ENCODE measurements at places on chromosomes 4 and X. TPM values are rescaled to one million over a fixed set of nuclear protein-coding genes. Genes with fewer than 3 reads are reported as not detected.

GRCh38 chr4:160414496-160414895 is 1311.6 kb downstream of the RAPGEF2 start:
- DNase-seq = no peak
- H3K36me3 ChIP-seq = no peaks in the 10 kb centered on the region

DNA sequence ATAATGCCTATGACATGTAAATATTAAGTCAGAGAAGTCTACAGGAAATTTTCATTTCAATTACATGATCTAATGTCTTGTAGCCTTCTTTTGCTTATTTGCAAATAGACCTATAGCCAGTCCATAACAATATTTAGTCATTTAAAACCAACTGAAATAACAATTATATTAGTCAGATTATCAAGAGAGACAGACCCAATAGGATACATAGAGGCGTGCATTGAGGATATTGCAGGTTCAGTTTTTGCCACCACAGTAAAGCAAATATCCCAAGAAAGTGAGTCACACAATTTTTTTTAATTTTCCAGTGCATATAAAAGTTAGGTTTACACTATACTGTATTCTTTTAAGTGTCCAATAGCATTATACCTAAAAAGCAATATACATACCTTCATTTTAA is 349.7 kb upstream of the ATOH1 start:
- no peak overlapping the region for H3K4me3 ChIP-seq
- no peaks in the 10 kb centered on the region for H3K36me3 ChIP-seq
- H3K27ac ChIP-seq = no peak overlapping the region
- DNase-seq = no peak
- H3K27me3 ChIP-seq = no peaks in the 10 kb centered on the region

Gene FGFBP2
- total RNA-seq = 0.43 TPM

- no peak for DNase-seq
- no peak overlapping the region for H3K27ac ChIP-seq
- H3K27me3 ChIP-seq = peaks cover 67% of the 10 kb centered on the region
- no peak overlapping the region for H3K4me3 ChIP-seq
- H3K4me1 ChIP-seq = no peaks in the 10 kb centered on the region
- H3K36me3 ChIP-seq = no peaks in the 10 kb centered on the region
Observed at GRCh38 chr4:4873203-4873602, 13.7 kb downstream of the MSX1 start.

DNA sequence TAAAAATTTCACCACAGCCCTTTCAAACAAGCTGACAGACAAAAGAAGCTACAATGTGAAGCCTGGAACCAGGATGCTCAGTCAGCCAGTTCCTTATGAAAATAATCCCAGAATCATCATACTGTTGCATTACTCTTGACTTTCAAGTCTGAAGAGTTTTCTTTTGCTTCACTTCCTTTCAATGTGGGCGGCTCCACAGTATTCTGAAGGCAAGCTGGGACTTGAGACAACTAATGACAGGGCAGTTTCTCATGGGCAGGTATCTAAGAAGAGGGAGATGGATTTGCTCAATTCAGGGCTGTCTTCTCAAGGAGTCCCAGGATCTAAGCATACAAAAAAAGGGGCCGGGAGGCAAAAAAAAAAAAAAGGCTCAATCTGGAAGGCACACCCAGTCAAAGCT is 173.4 kb downstream of the PAPSS1 start:
- no peaks in the 10 kb centered on the region for H3K4me1 ChIP-seq
- no peak overlapping the region for H3K4me3 ChIP-seq
- no peak for DNase-seq
- no peak overlapping the region for H3K27ac ChIP-seq
- H3K27me3 ChIP-seq = no peaks in the 10 kb centered on the region

Gene TECRL
- 7.9 TPM for total RNA-seq

DNA sequence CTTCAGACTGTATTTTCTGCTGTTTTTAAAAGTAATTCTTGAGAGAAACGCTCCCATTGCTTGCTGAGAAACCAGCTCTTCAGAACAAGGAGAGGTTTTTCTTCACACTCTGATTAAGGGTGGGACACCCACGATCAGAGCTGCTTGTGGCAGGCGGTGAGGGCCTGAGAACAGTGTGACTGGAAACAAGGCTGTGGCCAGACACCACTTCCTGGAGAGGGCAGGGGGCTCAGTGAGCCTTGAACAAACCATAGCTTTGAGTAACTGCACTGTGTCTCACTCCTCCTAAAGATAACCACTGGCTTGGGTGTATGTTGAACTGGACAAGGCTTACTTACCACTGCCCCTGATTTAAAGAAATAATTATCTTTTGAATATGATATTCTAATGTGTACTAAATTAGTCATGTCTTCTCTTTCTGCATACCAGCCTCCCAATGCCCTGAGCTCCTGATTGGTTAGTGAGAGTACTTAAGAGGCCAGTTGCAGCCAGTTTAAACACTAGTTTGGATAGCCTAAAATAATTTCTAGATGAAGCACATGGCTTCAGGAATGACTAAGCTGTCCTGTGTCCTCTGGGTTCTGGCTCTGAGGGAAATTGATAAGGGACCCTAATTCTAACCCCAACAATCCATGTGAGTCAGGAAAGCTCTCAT is 3.7 kb upstream of the GPR82 start:
- no peak for DNase-seq
- no peaks in the 10 kb centered on the region for H3K4me1 ChIP-seq
- H3K27me3 ChIP-seq = peaks cover 3% of the 10 kb centered on the region
- no peak overlapping the region for H3K4me3 ChIP-seq
- H3K27ac ChIP-seq = no peak overlapping the region

DNA sequence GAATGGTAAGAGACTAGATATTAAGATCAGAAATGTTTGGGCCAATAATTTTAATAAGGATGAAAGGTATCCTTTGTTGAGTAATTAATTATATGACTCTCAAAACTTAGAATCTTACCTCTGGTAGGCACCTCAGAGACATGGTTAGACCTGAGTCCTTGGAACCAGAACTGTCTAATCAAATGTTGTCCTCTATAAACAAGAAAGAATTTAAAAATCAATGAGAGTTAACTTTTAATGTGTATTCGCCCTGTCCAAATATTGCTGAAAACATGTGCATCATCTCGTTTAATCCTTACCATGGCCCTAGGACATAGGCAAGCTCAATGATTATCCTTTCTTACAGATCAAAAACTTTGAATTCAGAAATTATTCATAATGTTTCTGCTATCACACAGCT is 24.0 kb upstream of the NUDT11 start:
- no peak overlapping the region for H3K4me3 ChIP-seq
- H3K4me1 ChIP-seq = no peaks in the 10 kb centered on the region
- DNase-seq = no peak

- H3K27ac ChIP-seq = no peak overlapping the region
- no peak for DNase-seq
- H3K27me3 ChIP-seq = no peaks in the 10 kb centered on the region
- no peak overlapping the region for H3K4me3 ChIP-seq
Observed at GRCh38 chr4:94409962-94410361, 41.8 kb upstream of the PDLIM5 start.
